Activated CD4-positive, alpha-beta T cell treated with anti-CD3 and anti-CD28 coated beads for 36 hours (primary cell): ENCODE measurements at places on chromosomes 7 and 10.

DNA sequence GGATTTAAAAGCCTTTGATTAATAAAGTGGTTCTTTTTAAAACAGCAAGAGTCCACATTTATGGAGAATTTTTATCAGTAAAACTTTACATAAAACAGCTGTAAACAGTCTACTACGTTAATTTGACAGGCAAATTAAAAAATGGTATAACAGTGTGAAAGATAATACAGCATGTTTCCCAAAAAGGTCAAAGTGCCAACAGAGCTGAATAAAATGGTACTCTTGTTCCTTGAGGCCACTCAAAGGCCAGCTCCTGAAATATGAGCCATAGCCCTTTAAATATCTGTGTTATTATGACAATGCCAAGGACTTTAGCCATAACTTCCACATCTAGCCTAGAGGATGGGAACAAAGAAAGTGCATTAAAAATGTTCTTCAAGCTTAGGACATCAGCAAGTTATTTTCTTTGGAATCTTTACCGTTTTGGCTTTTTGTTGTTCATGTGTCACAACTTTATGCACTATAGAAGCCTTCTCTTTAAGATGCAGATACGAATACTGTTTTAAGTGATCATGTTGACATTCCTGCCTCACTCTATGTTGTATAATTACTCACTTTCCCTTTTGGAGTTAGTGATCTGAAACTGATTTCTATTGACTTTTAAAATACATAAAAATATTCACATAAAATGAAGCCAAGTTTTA is 165.6 kb downstream of the RNLS start:
- DNase-seq, result no peak

DNA sequence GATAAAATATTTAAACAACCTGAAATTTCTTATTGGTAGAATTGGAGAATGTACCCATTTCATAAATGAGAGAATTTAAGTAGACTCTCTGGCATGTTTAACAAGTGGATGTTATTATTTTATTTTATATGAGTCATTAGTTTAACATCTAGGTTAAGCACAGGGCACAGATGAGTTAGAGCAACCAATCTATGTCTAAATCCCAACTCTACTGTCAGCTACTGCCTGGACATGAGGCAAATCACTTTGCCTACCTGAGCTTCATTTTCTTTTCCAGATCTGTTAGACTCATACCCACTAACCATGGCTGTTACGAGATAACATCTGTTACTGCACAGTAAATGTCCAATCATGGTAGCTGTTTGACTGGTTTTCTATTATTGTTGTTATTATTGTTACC is 251.1 kb downstream of the INHBA start:
- no peak for DNase-seq

DNA sequence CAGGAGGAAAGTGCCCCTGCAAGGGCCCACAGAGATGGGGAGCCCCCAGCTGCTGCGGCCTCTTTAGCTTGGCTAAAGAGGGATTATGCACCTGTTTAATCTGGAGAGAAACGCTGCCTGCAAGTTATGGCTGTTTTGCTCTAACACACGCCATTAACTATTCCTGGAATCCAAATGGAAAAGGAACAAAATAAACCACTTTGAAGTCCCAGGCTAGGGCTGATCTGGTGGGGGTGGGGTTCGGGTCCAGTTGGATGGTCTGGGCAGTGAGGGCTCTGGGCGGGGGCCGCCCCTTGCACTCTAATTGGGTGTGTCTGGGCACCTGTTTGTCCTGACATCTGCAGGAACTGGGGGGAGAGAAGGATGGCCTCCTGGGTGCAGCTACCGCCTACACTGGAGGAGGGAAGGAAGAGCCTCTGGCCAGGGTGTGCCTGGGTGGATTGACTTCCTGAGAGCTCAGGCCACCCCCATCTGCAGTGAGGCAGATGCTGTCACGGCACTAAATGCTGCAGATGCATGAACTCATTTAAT is 300.6 kb downstream of the ZEB1 start:
- DNase-seq, result no peak

GRCh38 chr7:77430927-77431326 is 14.8 kb upstream of the GSAP start:
- no peak for DNase-seq

- DNase-seq, result peak; percentile 29
These were observed 2.5 kb downstream of the ACSL5 start for GRCh38 chr10:112376396-112376790.

GRCh38 chr10:90969121-90969534 is 48.2 kb upstream of the ANKRD1 start:
- DNase-seq, result no peak

DNA sequence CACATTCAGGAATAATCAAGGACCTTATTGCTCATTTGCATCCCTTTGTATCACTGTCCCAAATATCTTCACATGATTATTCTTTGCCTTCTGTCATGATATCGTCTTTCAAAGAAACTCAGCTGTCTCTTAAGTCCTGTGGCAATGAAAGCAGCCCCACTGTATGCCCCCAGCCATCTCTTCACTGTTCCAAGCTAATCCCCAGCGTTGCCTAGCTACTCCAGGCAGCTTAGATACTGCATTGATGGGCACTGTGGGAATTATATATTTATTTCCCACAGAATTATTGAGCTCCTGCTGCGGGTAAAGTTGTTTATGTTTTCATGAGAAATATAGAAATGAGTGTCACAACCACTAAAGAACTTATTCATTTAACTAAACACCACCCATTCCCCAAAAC is 38.8 kb downstream of the SND1 start:
- no peak for DNase-seq
